ENCODE measurements at places on chromosomes 12 and 14.

DNA sequence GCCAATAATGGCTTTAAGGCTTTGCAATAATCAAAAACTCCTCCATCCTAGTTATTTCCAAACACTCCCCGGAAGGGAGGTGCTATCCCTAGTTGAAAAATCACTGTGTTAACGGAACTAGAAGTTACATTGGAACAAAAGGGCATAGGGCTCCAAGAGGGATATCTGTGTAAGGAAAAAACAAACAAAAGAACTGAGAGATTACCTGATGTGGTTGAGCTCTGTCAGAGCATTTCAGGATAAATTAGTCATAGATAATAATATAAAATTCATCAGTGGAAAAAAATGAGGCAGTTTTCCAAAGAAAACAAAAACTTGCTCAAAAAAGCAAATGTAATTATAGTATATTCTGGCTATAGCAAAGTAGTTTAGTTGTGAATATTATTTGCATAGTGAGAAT lies 27.4 kb upstream of the PAPLN start:
- no peak for DNase-seq

- no peak for DNase-seq
Measured at GRCh38 chr12:124588751-124589267, 21.4 kb upstream of the NCOR2 start.

DNA sequence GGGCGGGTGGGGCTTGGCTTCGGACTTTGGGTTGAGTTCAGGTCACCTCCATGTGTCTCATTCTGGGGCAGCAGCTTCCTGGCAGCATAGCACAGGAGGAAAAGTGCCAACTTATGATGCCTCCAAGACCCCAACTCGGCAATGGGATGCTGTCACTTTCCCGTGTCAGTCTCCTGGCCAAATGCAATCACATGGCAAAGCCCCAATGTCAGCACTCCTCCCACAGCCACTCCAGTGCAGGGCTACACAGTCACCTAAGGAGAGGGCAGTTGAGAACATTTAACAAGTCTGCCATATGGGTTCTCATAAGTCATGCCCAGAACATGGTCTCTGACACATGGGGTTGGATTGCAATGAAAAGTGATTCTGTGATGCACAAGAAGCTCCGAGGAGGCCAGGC lies 26.7 kb downstream of the ELK3 start:
- peak; percentile 40 for DNase-seq

DNA sequence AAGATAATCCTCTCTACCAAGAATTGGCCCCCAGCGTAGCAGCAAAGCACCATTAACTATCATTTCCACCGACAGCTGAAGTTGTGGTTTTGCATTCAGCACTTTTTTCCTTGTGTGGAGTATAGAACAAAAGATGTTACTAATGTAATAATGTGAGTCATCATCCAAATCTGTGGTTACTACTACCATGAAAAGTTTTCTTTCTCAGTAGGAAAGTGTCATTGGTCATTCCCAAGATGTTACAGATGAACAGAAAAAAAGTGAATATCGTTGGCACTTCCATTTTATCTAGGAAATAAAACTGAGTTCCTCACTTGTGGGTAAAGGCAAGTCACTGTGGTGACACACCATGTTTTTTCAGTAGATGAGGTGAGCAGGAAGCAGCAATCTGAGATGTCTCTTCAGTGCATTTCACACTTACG lies 30.3 kb upstream of the IFNG start:
- no peak for DNase-seq

DNA sequence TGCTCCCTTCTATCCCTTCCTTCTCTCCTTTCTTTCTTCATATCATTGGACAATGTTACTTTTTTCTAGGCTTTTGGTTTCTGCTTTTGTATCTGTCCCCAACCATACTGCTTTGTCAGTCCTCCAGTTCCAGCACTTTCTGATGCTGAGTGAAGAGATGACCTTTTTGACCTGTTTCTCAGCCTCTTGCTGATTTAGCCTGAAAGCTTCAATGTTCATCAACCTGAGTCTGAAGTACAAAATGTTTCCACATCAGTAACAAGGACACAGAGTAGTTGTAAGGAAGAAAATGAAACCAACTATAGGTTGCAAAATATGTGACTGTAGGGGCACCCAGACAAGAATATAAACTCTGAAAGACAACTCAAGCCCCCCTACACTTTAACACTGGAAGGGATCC lies 25.2 kb upstream of the AKAP6 start:
- DNase-seq: no peak

- DNase-seq: peak; percentile 46
Measured at GRCh38 chr12:52354200-52354599, 13.1 kb downstream of the KRT85 start.

DNA sequence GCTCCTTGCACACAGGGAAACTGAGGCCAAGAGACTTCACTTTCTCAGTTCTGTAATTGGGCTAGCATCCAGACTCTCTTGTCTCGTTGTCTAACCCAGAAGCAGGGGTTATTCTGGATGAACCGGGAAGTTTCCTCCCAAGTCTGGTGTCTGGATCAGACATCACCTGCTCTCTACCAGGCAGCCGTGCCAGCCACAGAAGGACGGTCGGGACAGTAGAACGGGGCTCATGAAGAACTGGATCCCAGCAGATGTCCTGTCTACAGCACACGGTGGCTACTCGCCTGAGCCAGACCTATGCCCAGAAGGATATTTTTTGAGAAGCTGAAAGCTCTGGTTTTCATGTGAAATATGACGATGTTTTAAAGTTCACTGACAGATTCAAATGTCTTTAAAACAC lies 19.1 kb upstream of the FZD10 start:
- DNase-seq: no peak

GRCh38 chr12:120532701-120533238 lies 1.4 kb upstream of the RNF10 start:
- DNase-seq: no peak

DNA sequence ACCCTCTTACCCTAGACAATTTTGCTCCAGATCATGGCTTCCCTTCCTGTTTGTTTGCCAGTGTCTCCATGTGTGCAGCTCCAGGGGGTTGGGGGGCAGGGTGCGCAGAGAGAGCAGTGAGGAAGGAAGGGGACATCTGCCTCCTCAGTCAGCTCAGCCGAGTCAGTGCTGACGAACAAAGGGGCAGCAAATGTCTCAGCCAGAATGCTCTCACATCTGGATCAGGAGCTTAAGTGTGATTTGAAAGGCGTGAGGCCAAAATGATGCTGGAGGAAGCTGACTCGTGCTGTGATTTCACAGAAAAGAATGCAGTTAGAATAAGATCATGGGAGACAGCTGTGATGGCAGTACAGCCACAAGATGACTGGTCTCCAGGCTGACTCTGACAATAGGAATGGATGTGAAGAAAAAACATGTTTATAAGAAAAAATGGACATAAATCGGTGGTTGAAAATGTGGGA lies 27.1 kb upstream of the CDK17 start:
- peak; percentile 81 for DNase-seq

DNA sequence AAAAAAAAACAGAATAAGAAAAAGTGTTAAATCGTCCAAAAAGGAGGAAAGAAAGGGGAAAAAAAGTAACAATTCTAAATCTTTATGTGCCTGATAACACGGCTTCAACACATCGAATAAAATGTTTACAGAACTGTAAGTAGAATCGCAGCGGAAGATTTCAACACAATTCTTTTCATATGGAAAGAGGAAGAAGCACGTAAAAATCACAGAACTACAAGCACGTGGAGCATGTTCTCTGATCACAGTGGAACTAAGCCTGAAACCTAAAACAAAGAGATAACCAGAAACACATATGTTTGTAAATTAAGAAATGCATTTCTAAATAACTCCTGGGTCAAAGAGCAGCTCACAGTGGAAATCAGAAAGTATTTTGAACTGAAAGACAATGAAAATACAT lies 8.7 kb downstream of the CLEC7A start:
- no peak for DNase-seq

DNA sequence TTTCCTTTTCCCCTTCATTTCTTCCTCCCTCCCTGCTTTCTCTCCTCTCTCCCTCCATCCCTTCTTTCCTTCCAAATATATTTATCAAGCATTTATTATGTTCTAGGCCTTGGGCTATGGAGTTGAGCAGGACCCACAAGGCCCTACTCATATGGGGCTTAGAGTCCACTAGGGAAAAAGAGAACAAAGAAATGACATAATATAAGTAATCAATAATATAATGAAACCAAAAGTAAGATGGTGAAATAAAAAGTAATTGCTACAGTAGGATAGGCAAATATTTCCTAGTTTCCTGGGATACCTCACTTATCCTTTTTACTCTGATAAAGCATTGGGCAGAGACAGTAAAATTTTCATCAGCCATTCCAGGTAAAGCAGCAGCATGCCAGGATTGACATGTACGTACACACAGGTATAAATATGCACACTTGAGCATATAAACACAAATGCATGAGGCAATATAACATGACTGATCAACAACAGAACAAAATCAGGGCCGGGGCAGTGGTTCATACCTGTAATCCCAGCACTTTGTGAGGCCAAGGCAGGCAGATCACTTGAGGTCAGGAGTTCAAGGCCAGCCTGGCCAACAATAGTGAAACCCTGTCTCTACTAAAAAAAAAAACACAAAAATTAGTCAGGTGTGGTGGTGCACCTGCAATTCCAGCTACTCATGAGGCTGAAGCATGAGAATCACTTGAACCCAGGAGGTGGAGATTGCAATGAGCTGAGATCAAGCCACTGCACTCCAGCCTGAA lies 35.5 kb upstream of the CSRP2 start:
- DNase-seq: no peak

- no peak for DNase-seq
Measured at GRCh38 chr14:36654794-36655381, 6.8 kb upstream of the PAX9 start.

DNA sequence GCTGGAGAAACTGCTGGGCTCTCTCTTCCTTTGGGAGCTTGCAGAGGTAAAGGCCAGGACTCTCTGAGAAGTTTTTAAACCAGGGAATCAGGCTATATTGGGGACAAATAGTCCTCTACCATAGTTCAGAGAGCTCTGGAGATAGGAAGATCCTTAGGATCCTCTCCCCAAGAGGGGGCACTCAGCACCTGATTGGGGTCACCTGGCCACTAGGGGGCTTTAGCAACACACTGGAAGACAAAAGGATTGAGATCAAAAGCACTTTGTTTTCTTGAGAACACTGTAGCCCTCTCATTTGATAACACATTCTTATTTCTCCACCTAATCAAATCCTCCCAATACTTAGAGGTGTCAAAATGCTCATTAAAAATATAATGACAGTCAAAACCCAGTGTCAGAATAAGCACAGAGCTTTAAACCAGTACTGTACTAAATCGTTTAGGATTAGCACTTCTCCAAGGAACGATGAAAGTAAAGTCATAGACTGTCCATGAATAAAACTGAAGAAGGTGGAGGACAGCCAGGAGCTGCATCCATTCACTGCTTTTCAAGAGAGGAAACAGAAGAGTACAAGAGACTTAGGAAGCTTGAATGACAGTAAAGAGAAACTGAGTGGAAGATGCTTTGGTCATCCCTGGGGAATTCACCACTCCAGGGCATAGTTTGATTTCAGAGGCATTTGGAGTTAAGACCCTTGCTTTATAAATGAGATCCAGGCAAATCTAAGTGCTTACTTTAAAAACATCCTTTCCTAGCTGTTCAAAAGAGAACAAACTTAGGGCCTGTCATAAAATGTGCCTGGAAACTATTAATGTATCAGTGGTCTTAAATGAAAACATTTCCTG lies 26.5 kb downstream of the BMP4 start:
- DNase-seq: no peak

- no peak for DNase-seq
Measured at GRCh38 chr14:47365233-47365632, 310.2 kb downstream of the MDGA2 start.

GRCh38 chr12:101086490-101087135 lies 123.4 kb downstream of the SLC5A8 start:
- DNase-seq: no peak

- no peak for DNase-seq
Measured at GRCh38 chr12:71045781-71046180, 112.0 kb downstream of the TSPAN8 start.

DNA sequence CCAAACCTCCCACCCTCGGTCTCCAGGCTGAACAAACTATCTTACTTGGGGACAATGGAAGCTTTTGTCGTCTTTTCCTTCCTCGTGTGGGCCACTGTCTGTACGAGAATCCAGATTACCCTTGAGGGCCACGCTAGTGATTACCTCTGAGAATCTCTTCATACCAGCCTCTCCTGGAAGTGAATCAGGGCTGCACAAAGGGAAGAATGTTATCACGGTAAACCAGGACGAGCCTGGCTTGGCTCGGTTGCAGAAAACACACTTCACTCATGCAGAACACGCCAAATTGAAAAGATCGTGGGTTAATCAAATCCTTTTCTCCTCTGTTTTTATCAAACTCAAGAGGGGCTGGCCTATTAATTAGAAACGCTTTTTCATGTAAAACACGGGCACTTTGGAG lies 51.6 kb upstream of the MYL2 start:
- no peak for DNase-seq

DNA sequence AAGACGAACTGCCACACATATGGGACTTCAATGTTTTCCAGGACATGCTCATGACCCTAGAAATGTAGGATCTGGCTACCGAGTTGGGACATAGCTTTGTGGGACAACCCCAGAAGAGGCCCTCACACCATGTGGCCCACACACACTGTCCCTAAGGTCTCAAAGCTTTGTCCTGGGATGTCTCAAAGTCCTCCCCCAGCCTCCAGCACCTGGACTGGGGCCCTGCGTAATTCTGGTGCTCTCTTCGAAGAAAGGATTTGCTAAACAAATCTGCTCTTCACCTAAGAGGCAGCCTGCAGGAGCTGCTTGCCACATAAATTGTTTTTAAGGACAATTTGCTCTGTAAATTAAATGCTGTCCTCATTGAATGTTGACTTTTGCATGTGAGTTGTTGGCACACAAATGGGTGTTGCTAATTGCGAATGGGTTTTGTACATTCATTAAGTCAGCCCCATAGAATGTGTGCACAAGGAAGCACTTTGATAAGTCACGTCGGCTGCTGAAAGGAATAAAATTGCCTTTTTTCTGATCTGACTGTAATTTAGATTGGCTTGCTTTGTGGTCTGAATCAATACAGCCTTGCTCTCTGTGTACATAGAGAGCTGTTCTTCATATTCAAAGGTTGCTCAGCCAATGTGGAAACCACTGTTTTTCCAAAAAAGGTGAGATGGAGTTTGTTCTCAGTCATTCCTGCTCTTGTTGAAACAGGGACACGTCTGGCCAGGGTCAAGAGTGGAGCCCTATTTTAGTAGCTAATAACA lies 161.6 kb upstream of the PWP1 start:
- no peak for DNase-seq

DNA sequence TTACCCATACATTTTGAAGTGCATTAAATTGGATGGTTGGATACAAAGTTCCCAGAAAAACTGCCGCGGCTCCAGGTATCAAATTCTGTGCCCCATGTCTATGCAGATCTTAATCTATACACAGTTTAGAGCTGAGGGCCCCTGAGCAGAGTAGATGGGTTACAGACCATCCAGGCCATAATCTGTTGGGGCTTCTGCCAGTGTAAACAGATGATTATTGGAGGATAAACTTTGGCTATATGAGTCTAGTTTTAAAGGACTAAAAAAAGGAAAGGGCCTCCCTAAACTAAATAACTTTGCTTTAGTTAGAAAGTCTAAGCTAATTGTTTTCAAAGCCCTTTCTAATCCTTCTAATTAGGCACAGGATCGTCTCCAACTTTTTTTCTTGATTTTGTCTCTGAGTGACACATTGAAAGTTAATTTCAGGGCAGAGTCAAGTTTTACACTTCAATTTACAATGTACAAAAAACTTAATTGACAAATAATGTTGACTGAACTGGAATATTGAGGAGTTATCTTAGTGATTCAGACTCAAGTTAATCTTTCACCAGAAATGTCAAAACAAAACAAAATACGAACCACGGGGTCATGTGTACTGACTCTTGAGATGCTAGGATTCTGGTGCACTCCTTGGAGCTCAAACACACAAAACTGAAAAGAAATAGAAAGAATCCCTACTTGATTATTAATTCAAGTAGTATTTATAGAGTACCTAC lies 133.9 kb upstream of the SCAF11 start:
- DNase-seq: no peak

- no peak for DNase-seq
Measured at GRCh38 chr12:121649819-121650353, 19.6 kb downstream of the MORN3 start.

Data from right forelimb (tissue), 1 donor.